Putamen (tissue), 1 donor: ENCODE measurements at places on chromosomes 11 and 22.

GRCh38 chr11:75270896-75271418 is 30.4 kb downstream of the TPBGL start:
- DNase-seq = no peak

DNA sequence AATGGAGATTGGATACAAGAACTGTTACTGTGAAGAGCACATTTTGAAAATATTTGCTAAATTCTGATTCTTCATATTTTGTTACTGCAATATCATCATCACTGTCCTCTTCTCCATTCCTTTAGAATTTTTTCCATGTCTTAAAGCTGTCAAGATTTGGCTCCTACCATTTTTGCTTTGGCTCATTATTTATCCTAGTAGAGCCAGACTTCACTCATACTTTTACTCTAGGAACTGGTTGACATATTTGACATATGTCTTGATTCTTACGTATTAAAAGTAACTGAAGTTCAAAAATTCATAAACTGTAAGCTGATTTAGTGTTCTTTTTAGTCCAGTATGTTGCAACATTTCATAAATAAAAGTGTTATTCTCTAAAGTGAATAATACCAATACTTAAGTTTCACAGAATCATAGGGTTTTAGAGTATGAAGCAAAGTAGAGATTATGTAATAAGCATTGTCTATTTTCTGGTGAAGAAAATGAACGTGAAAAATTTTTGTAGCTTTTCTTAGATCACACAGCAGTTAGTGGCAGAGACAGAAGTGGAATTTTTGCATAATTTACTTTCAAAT is 225.6 kb downstream of the TMEM135 start:
- DNase-seq = no peak

GRCh38 chr11:119712459-119713358 is 16.3 kb downstream of the NECTIN1 start:
- DNase-seq = no peak

GRCh38 chr22:47213571-47214230 is 451.3 kb downstream of the TBC1D22A start:
- no peak for DNase-seq

GRCh38 chr11:79570104-79570503 is 129.3 kb upstream of the TENM4 start:
- DNase-seq = no peak

DNA sequence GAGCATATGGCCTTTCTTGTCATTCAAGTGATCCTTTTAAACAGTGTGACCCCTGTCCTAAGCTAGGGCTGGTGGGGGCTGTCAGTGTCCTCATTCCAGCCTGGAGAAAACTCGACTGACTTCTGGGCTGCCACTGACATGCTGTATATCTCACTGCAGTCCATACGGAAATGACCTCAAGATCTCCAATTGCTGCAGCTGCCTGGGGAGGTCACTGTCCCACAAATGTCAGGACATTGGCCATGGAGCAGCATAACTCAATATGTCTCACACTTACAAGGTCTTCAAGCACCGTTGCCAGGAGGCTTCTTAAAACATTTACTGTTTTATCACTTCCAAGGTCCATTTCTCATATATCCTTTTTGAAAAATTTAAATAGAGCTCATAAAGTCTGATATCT is 27.8 kb upstream of the CSNK2A3 start:
- no peak for DNase-seq

DNA sequence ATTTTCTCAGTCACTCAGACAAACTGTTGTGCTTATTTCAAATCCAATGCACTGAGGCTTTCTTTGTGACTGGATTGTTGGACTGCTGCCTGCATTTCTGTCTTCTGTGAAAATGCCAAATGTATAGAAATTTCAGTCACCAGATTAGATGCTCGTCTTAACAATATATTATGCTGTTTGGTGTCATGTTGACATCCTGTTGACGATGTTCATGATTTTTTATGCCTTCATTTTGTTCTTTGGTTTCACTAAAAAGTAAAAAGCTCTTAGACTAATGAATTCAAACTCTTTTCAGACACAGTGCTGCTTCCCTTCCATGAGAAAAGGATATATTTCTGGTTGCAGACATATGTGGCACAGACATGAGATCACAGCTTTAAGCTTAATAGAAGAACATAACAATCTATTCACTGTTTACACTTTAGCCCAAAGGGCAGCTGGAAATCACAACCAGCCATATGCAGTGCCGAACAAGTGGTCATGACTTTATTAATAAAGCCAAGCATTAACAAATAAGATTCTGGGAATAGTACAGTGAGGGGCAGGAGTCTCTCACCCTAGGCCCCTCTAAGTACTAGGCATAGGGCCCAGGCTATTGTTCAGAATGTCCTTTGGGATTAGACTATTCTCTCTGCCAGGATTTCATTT is 9.4 kb upstream of the SOX6 start:
- DNase-seq = no peak

DNA sequence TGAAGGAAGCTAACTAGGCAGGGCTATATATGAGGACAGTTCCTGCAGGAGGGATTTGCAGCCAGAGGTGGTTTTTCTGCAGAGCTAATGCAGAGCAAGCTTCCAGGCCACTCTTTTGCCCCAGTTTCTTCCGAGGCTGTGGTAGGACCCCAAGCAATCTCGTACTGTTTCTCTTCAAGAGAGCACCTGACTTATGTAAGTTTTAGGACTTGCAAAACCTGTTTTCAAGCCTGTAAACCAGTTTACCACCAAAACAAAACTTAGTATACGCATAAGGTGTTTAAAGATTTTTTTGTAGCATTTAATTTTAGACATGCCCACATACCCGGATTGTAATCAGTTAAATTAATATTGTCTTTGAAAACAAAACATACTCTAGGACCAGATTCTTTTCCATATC is 7.7 kb upstream of the APLP2 start:
- no peak for DNase-seq

GRCh38 chr11:117720061-117720511 is 76.9 kb downstream of the DSCAML1 start:
- DNase-seq = peak; percentile 55

GRCh38 chr11:76419896-76420295 is 24.9 kb upstream of the EMSY start:
- no peak for DNase-seq

DNA sequence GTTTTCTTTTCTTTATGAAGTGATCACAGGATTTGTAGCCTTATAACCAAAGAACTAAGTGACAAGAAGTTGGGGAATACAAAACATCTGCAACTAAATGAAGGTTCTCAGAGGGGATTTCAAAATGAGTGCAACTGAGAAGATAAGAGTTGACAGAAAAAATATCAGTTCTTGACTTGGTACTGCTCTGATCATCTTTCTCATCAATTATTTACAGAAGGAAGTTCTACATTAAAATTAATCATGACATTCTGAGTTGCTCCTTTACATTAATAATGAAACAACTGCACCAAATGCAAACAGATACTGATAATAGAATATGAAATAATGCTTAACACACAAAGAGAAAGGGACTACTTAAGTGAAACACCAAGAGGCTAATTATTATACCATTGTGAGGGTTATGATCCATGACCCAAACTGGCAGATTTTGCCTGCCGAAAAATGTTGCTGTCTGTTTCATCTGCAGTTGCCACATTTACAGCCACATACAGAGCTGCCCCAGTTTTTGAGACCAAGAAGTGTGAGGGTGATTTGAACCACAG is 561.9 kb upstream of the ANO5 start:
- no peak for DNase-seq

- no peak for DNase-seq
Observed at GRCh38 chr11:97964332-97965004, 1056.3 kb upstream of the CNTN5 start.

GRCh38 chr11:428295-428694 is 13.5 kb upstream of the SIGIRR start:
- DNase-seq = no peak

DNA sequence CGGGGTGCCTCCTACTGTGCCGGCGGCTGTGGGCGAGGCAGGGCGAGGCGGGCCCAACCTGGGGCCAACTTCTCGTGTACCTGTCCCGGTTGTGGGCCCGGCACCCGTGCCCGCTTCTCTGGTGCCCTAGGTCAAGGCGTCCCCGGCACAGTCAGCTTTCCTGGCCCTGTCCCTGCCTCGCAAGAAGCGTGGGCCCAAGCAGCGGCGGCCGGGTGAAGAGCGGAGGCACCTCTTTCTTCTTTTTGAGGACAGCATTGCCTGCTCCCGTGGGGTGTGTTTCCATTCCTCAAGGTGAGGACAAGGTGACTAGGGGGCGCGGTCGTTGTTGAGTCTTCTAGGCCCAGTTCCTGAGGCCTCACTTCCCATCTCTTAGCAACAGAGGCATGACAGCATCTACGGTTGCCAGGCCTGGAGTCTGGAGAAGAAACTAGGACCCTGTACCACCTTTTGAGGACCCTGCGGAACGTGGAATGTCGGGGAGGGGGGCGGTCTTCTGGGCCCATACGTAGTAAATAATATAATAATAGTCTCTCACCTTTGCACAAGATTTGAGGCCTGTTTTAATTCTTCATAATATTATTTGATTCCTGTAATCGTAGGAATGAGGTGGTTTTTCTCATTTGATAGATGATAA is 418 bp downstream of the ACO2 start:
- DNase-seq = no peak

GRCh38 chr11:2825889-2826678 is 59.5 kb downstream of the CDKN1C start:
- DNase-seq = no peak

DNA sequence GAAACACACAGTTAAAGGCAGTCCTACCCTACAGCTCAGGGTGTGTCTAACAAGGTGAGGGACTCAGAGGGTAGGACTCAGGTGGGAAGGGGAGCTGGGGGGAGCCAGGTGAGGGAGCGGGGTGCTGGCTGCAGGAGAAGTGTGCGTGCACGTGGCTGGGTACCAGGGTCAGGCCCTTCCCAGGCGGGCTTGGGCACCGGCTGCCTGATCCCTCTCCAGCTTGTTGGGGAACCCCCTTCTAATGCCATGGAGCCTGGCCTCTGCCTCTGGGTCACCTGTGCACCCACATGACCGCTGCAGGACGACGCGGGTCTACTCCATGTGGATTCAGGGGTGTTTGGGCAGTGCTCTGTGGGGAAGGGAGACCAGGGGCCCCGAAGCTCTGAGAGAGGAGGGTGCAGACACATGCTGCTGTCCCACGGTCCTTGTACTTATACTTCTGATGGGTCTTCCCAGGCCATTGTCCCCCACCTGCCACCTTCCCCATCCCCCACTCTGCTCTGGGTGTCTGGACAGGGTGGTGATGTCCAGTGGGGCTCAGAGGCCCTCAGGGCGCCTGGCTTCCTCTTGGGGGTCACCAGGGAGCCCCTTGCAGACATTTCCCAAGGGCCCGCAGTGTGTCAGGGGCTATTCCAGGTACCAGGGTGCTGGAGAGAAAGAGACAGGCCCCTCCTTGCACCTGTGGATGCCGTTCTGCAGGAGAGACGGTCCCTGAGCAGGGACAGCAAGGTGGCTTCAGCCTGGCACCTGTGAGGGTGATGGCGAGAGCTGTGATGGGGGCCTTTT is 10.4 kb upstream of the MRGPRD start:
- no peak for DNase-seq

GRCh38 chr11:66285250-66285947 is 3.5 kb downstream of the YIF1A start:
- DNase-seq = no peak

- no peak for DNase-seq
Observed at GRCh38 chr22:27073601-27074425, 416.4 kb downstream of the MIAT start.

- DNase-seq = no peak
Observed at GRCh38 chr11:108511851-108512474, 13.8 kb upstream of the POGLUT3 start.

- no peak for DNase-seq
Observed at GRCh38 chr22:46043816-46044620, 67.1 kb upstream of the WNT7B start.

- no peak for DNase-seq
Observed at GRCh38 chr11:12245549-12246016, 131.8 kb upstream of the PARVA start.

GRCh38 chr22:50074551-50075530 is 10.4 kb downstream of the MLC1 start:
- no peak for DNase-seq

GRCh38 chr11:64787526-64788320 is 9.4 kb upstream of the SF1 start:
- DNase-seq = no peak

DNA sequence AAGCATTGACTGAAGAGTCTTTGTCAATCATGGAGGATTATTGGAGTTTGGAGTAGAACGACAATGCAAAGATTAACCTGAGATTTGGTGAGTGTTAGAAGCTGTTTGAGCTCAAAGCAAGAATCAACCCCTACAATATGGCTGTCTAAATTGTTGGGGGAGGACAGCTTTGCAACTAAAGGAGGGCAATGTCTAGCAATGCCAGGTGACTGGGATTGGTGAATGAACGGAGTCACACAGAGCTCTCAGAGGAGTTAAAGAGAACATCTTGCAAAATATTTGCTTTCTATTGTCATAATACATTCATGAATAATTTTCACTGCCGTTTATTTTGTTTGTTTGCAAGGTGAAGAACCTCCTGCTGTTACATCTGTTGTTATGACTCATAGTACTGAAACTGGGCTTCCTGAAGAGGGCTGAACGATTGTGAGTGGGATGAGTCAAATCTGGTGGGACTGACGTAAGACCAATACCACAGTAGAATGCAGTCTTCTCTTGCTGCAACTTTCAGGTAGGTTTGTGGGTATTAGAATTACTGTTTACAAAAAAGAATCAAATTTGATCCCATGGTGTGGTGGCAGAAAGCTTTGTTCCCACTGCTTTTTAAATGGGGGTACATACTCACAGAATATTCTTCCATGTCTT is 281.9 kb downstream of the CADM1 start:
- no peak for DNase-seq
